ENCODE measurements at places on chromosomes 4 and X.

DNA sequence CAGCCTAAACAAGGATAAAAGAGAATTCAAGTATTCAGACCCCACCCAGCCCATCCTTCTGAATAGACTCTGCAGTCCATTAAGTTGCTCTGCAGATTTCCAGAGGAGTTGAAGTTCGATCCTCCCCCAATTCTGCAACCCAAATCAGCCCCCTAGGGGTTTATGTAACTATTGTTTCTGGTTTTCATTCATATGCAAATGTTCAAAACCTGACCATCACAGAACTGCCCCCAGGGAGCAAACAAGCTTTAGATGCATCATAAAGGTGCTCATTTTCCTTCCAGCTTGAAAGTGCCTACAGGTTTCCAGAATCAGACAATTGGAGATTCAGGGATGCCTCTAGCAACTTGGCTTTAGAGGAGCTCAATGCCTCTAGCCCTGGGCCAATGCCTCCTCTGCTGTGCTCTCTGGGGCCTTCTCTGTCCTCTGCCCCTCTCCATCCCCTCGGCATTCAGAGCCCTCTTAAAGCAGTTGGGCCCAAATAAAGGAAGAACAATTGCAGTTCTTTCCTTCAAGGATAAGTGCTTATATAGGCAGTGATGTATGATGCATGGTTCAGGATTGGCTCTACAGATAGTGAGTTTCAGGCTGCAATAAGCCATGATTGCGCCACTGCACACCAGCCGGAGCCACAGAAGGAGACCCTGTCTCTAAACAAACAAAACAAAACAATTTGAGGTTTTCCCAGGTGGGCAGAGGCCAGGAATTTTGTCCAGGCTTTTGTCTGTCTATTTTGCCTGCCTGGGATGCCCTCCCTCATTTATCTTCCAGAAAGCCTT, 23.5 kb upstream of the SPINK2 start:
- peak; percentile 70 for DNase-seq

- DNase-seq, result no peak
These were observed 89.8 kb upstream of the ACSL4 start for GRCh38 chrX:109822861-109823260.

- no peak for DNase-seq
These were observed 11.7 kb downstream of the C1GALT1C1 start for GRCh38 chrX:120617996-120618630.

GRCh38 chr4:150960079-150960478, 55.0 kb downstream of the LRBA start:
- DNase-seq, result no peak

- DNase-seq, result no peak
These were observed 22.5 kb downstream of the STX18 start for GRCh38 chr4:4519297-4519894.

Data from endodermal cell (in vitro differentiated cells).